Esophagus squamous epithelium (tissue), 5 donors: ENCODE measurements at places on chromosomes 6 and 20.

- DNase-seq, result no peak
Observed at GRCh38 chr20:2165871-2166270, 64.2 kb downstream of the STK35 start.

GRCh38 chr6:142612956-142613355 lies 311.1 kb downstream of the ADGRG6 start:
- DNase-seq, result no peak

GRCh38 chr6:127247114-127248096 lies 19.3 kb upstream of the RNF146 start:
- no peak for DNase-seq

- no peak for DNase-seq
Observed at GRCh38 chr6:39555136-39555535, 170.1 kb downstream of the KIF6 start.

GRCh38 chr6:113921299-113921904 lies 49.5 kb downstream of the HDAC2 start:
- no peak for DNase-seq

DNA sequence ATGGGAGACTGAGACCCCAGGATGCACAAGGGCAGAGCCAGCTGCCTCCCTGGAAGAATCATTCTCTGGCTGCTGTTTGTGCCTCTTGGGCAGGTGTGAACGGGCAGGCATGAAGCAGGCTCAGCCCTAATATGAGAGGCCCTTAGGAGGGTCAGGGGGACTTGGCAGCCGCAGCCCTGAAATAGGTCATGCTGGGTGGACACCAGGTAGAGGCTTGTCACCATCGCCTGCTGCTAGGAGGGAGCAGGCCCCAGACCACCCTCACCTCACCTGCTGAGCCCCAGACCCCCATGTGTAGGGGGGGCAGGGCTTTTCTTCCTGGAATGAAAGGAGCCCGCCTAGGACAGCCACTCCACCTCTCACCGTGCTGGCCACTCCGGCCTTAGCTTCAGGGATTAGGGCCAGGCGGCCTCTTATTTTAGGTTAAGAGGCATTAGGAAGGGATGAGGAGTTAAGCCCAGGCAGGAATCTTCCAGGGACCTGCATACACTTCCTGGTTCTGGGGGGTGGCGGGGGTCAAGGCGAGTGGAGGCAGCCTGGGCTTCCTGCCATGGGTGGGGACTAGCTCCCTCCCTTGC lies 92.4 kb downstream of the ASXL1 start:
- DNase-seq, result no peak

DNA sequence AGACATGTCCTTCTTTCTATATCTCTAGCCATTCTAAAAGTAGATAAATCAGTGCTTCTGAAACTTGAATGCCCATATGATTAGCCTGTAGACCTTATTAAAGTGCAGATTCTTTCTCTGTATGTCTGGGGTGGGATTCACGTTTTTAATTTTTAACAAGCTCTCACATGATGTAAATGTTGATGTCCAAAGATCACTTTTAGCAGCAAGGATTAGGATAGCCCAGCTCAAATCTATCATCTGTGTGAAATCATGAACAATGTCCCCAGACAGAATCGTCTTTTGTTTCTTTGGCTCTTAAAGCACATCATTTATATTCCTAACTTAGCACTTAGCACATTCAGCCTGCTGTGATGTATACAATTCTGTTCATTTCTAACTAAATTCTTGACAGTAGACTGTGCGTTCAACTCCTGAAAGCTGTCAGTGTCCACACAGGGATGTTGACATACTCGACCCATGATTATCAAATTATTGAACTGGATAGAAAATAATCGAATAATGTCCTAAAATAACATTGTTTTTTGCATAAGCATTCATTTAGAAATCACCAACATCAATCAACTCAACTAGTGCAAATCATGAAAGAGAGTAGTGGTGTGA lies 102.1 kb upstream of the MLIP start:
- DNase-seq, result no peak

DNA sequence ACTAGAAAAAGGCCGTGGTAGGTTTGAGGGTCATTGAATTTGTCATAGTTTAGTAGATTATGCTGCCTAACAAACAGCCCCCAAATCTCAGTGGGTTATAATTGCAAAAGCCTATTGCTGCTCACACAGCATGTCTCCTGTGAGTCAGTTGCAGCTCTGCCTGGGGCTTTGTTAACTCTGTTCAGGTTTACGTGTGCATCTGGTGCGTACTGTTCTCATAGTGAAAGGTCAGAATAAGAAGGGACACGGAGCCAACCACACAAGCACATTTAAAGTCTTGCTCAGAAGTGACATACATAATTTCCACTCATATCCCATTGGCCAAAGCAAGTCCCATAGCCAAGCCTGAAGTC lies 48.1 kb upstream of the BMP2 start:
- no peak for DNase-seq

GRCh38 chr20:62202083-62202395 lies 18.0 kb downstream of the HRH3 start:
- DNase-seq, result no peak
